Astrocyte of the spinal cord (primary cell): ENCODE measurements at places on chromosomes 2 and 18.
A peak's percentile ranks its signal among the peaks of the same experiment; 100 is the strongest.

DNA sequence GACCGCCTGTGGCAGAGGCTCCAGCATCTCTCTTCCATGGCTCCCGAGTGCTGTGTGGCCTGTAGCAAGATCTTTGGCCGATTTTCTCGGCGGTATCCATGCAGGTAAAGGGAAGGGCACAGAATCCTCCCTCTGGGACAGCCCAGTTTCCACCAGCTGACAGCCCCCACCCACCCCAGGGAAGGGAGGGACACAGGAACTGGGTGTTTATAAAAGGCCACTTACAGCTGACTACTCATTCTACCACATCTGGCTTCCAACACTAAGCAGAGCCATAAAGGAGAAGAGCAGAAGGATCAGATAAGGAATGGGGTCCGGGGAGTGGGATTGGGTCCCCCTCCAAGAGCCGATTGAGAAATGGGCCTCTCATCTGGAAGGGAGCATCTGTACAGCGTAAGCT lies 20.2 kb downstream of the RUFY4 start:
- no peak for DNase-seq

GRCh38 chr2:144541396-144541795 lies 21.5 kb upstream of the ZEB2 start:
- DNase-seq = no peak

DNA sequence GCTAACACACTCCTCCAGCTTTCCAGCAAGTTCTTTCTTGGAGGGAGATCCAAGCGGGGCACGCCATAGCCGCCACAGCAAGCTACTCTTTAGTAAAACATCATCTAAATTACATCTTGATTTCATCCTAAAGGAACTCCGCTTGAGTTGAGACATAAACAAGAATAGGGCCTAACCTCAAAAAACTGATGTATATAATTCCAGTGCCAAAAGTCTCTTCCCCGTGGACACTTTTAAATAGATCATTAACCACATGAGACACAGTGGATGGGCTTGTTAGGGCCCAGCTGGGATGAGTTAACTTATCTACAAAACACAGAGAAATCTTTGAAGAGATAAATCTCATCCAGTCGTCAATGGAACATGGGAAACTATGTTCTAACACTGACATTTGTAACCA lies 20.8 kb upstream of the MLPH start:
- DNase-seq = peak; percentile 66

- no peak for DNase-seq
Measured at GRCh38 chr2:166230724-166231070, 102.9 kb upstream of the SCN1A start.

DNA sequence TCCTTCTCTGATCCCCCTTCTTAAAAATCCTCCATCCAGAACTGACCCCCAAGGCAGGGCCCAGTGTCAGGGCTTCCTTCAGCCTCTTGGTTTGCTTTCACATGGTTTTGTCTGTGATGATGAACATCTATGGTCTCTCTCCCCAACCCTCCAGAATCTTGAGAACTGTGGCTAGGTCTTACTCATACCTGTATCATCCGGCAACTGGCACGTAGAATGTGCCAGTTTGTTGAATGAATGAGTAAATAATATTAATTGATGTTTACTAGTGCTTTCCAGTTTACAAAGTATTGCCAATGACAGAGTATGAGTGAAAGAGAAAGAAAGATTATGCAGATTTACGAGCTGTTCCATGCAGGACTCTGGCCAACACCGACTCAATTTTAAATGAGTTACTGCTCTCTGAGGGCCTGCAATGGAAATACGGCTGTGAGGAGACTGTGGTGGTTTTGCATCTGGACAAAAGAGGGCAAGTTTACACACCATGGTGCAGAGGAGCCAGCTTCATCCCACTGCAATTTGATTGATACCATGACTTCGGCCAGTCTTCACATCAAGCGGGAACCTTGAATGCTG lies 29.9 kb upstream of the TRIB2 start:
- DNase-seq = no peak

- DNase-seq = peak; percentile 87
Measured at GRCh38 chr2:64273524-64274398, 129.5 kb upstream of the PELI1 start.

- DNase-seq = peak; percentile 70
Measured at GRCh38 chr2:216495656-216496055, 3.0 kb upstream of the RPL37A start.

GRCh38 chr2:127465258-127465657 lies 47.0 kb downstream of the PROC start:
- DNase-seq = no peak

GRCh38 chr2:225270053-225270452 lies 129.5 kb upstream of the NYAP2 start:
- DNase-seq = no peak

DNA sequence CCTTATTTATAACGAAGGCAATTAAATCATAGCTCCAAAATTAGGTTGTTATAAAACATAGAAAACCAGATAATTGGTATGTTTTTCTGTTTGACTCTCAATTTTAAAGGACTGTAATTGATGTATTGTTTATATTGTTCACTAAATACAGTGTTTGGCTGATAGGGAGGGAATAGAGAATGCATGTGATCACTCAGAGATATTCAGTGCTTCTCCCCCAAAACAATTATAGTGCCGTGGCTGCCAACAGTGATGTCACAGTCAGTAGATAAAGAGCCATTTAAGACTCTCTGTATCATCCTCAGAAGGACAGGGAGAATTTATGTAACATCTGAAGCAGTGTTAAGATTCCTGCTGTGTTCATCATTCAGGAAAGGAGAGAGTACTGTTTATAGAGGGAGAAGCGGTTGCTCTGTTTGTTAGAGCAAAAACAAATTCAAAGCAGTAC lies 69.6 kb downstream of the PHLPP1 start:
- DNase-seq = peak; percentile 40

DNA sequence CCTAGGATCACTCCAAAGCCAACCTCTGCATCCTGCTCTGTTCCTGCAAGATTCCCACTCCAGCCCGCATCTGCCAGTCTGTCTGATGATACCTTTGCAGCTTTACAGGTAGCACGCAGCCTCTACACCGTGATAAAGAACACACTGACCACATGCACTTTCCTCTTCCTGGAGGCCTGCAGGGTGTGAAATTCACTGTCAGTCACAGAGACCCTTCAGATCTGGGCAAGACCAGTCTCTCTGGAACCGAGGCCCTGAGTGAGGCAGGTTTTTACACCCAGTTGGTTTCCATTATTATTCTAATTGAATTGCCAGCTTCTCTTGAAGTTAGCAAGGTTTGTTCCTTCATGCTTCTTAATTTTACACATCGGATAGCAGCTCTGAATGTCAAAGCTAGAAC lies 30.5 kb upstream of the TWIST2 start:
- DNase-seq = no peak

DNA sequence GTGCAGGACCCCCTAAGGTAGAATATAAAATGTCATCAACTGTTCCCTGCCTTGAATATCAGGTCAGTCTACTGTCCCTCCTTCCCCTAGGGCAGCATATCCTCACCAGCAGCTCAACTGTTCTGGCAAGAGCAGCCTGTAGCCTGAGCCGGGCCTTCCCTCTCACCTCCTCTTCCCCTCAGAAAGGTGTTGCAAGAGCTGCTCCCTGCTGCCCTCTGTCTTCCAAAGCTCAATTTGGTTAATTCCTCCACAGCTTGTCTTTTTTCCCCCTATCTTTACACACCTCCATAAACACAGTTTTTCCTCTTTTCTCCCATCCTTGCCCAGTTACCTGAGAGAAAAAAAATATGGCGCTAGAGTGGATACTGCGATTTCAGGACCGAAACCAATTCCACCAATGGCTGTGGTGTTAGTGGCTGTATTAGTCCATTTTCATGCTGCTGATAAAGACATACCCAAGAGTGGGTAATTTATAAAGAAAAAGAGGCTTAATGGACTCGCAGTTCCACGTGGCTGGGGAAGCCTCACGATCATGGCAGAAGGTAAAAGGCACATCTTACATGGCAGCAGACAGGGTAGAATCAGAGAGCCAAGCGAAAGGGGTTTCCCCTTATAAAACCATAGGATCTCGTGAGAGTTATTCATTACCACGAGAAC lies 184.7 kb downstream of the MREG start:
- peak; percentile 63 for DNase-seq
